ENCODE measurements at places on chromosomes 16 and 17.
A peak's percentile ranks its signal among the peaks of the same experiment; 100 is the strongest.

DNA sequence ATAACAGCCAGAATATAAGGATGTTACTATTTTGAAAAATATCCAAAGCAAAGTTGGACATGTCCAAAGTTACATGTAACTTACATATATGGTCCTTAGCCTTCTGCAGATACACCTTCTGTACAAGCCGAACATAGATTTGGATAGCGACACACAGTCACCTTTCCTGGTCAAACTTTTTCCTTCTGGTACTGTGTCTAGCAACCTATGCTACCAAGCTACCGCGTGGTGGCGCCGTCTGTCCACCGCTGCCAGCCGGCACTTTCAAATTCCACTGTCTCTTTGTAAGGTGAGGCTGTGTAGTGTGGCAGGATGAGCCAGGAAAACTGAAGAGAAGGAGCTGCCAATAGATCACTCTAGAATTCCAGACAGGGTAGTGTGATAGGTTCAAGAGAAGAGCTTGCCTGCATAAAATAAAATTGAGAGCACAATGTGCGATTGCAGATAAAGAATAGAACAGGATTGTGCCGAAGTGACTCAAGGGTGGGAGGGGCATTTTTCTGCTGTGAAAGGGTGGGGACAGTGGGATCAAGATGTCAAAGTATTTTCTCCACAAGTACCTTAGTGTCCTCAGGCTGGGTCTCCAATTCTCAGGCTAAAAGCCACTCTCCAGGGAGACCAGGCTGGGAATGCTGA, 366.9 kb downstream of the SLC39A11 start:
- peak; percentile 80 for DNase-seq

DNA sequence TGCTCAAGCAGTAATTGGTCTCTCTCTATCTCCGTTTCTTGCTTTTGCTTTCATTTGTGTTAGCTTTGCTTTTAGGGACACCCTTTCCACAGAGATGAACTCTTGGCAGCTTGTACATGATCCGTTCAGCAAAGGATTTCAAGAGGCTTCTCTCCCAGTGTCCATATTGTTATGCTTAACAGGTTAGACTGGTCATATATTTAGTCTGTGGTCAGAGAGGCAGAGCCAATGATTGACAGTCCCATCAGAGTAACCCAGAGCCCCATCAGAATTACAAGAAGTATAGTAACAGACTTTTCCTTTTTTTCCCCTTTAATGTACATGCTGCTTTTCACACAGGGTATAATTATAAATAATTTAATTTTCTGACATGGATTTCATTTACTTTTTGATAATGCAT, 34.4 kb downstream of the GDPD1 start:
- DNase-seq, result no peak

DNA sequence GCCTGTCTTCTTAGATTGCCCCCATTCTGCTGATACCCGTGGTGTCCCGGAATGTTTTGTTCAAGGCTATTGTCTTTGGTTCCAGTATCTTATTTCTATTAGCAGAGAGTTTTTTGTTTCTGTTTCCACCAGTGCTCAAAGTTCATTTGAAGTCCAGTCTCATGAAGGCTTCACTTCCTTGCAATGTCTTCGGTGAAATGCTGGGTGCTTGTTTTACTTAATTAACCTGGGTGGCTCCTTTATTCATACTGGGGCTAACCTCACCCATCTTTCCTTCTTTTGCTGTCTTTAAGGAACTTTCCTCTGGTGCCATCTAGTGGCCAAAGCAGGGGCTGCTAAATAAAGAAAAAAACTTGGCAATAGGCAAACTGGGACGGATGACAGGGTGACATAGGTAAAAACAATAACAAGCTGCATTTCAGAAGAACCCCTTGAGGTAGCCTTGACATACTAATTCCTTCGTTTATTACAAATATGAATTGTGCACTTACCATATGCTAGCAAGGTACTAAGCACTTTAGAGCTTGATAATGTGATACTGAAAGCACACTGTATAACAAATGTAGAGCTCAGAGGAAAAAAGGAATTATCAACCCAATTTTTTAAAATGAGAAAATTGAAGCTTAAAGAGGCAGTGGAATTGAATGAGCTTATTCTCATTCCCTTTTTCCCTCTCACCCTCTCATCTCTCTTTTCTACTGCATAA, 2.8 kb upstream of the SMIM36 start:
- peak; percentile 83 for DNase-seq

DNA sequence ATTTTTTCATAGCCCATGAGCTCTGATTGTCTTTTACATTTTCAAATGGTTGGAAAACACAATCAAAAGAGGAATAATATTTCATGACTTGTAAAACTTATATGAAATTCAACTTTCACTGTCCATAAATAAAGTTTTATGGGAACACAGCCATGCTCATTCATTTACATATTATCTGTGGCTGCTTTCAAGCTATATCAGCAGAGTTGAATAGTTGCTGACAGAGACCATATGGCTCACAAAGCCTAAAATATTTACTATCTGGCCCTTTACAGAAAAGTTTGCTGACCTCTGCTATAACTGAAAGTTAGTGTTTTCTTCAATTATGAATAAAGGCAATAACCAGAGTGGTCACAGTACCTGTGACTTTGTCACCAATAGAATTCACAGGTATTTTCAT, 128.2 kb upstream of the GNAO1 start:
- DNase-seq, result no peak

DNA sequence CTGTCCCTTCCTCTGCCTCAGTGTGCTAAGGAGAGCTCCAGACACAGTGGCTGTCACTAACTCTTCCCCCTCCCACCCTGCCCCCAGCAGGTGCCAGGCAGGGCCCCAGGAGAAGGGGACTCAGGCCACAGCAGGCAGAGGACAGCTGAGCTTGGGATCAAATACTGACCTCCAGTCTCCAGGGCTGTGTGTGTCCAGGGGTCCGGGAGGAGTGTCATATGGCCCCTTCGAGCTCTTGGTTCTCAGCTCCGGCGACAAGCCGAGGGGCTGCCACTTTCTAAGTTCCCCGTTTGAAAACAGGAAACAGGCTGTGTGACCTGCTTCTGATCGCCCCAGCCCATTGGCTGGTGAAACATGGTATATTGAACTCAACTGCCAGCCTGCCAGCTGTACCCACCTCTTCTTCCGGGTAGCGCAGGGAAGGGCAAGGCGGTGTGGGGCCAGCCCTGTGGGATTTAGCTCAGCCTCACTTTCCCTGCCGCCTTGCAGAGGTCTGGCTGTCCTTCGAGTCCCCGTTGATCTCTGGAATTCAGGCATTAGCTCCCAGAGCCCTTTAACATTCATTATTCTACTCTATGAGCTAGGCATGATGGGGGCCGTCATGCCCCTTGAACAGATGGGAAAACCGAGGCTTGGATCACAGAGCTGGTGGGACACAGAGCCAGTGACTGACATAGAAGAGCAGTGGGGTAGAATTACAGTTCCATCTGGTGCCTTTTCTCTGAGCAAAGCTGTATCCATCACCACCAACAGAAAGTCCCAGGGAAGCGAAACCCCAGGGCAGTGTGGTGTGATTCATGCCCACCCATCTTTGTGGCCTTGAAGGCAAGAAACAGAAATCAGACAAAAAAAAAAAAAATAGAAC, at the start of gene SNX20:
Gene SNX20, minus strand, starts transcription at position 292 of the 865 bp plus-strand sequence. CDS start 3,786 bp downstream, outside the sequence.
- peak; percentile 66 for DNase-seq
